Stimulated activated CD4-positive, alpha-beta T cell treated with anti-CD3 and anti-CD28 coated beads, Interleukin-12 subunit alpha, Interleukin-12 subunit beta, amount 100 ng/mL, for 4 hours (primary cell): ENCODE measurements at places on chromosomes 6 and 20.

- no peak for DNase-seq
Measured at GRCh38 chr20:38202153-38202981, 37.3 kb upstream of the TGM2 start.

GRCh38 chr20:56166781-56167465 is 81.6 kb upstream of the MC3R start:
- DNase-seq, result no peak

- no peak for DNase-seq
Measured at GRCh38 chr6:16535564-16535963, 225.7 kb downstream of the ATXN1 start.

- no peak for DNase-seq
Measured at GRCh38 chr20:36110994-36111393, 43.5 kb upstream of the EPB41L1 start.

- DNase-seq, result no peak
Measured at GRCh38 chr6:34074064-34074742, 71.7 kb downstream of the GRM4 start.

DNA sequence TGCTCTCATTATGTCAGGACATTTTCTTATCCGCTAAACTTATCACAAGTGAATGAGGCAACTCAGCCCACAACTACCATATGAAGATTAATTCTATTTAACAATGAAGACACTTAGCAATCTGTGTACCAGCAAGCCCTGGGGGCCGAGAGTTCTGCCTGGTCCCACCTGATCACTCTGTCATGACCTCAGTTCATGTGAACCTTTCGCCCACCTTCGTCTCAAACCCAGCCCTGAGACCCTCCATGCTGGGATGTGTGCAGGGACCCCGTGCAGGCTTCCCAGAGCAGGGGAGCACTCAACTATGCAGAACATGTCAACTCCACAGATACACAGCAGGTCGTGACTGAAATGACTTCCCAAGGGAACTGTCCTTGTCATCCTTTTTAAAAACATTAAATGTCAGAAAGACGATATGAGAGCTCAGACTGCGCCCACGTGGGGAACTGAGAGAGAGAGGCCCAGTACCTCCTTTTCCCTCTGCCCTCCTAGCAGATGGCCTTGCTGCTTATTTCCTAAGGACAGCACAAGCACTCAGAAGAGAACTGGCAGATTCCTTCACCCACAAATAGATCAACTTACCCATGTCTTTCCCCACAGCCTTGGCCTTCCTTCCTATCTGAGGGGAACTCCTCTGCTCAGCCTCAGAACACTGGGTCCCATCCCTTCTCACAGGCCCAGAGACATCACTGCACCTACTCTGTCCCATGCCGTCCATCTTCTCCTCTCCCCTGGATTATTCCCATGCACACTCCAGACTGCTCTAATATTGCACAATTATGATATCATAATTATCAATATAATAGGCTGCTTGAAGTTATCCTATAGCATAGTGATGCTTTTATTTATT is 11.5 kb downstream of the ABHD12 start:
- DNase-seq, result no peak

DNA sequence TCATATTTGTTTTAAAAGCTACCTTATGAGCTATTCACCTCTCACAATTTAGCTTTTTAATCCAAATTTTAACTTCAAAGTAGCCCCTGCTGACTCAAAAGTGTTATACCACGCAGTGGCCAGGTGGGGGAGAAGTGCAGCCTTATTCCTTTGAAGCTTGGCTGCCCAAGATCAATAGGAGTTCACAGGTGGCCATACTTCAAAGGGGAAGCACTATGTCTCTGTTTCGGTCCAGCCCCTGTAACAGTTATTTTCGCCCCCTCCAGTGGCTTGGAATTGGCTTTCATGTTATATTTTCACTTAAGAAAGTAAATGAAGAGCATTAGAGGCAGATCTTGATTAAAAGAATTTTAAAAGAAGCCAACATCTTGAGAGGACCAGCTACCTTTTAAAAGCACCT is 608.4 kb downstream of the EPHA7 start:
- no peak for DNase-seq

GRCh38 chr6:18829272-18829870 is 442.2 kb downstream of the RNF144B start:
- no peak for DNase-seq

GRCh38 chr6:13327691-13328075 is 654 bp downstream of the TBC1D7 start:
- DNase-seq, result no peak

DNA sequence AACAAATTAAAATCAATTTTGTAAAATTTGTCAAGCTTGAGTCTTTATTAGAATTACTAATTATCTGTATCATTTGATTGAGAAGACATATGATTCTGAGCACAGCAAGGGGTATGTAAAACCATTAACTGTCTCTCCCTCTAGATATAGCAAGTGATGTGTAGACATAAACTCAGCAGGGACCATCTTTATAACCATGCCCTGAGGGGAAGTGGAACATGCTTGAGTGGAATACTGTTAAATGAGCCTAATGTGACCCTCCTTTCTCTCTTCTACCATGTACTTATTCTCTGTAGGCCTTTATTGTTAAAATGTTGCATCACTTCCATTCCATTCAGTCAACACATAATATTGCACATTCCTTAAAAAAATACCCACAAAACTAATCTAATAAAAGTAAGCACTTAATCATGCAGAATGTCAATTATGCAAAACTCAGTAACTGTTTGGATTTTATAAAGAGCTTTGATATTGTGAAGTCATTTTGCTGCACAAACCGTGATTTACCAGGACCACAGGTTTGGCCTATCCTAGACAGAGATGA is 896.6 kb upstream of the MANEA start:
- DNase-seq, result no peak

GRCh38 chr6:75934643-75935472 is 137.6 kb downstream of the IMPG1 start:
- DNase-seq, result no peak

- DNase-seq, result no peak
Measured at GRCh38 chr20:32479697-32480171, 105.4 kb downstream of the NOL4L start.

DNA sequence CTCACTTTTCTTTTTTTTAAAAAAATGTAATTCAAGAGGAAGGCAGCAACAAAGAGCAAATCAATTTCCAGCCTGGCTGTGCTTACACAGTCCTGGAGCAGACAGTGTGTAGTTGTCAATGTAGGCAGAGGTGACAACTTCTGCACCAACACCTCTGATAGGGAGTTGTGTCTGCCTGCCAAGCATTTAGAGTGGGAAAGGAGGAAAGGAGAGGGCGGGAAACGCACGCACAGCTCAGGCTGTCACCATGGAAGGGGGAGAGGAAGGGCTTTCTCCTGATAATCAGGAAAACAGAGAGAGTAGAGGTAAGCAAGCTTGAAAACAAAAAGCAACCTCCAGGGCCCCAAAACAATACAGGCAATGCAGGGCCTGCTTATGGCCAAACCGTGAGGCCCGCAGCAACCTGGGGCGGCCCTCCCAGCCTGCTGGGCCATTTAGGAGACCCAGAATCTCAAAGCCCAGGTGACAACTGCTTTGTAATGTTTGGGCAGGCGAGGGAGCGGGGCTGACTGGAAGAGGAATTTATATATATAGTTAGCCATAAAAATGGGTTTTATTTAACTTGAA is 41.5 kb upstream of the GFOD1 start:
- DNase-seq, result no peak

GRCh38 chr6:134376785-134377184 is 58.9 kb upstream of the SGK1 start:
- DNase-seq, result no peak

DNA sequence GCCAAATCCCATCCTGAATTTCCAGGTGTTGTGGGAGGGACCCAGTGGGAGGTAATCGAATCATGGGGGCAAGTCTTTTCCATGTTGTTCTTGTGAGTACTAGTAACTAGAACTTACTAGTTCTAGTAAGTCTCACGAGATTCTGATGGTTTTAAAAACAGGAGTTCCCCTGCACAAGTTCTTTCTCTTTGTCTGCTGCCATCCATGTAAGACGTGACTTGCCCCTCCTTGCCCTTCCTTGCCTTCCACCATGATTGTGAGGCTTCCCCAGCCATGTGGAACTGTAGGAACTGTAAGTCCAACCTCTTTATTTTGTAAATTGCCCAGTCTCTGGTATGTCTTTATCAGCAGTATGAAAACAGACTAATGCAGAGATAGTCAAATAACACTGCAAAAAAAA is 122.7 kb upstream of the BEND6 start:
- DNase-seq, result no peak

- no peak for DNase-seq
Measured at GRCh38 chr6:52725535-52726192, 37.6 kb downstream of the GSTA2 start.

GRCh38 chr6:3460253-3460652 is 3.4 kb upstream of the SLC22A23 start:
- DNase-seq, result no peak

- no peak for DNase-seq
Measured at GRCh38 chr6:169158691-169159090, 95.0 kb downstream of the THBS2 start.

- no peak for DNase-seq
Measured at GRCh38 chr20:59723607-59724456, 119.5 kb downstream of the PHACTR3 start.

DNA sequence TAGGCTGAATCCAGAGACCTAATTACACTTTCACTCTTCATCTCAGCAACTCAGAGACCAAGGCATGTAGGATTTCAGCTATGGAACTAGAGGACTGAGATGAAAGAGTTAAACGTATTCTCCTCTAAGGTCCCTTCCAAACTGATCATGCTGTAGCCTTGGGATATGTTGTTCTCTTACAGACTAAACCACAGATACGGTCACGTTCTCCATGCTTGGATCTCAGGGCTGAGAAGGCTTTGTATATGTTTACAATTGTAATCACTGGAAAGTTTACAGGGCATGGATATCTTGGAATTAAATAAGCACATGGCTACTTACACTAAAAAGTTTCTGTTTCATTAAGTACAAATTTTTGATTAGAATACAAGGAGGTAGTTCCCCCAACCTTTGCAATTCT is 50.1 kb downstream of the PKIB start:
- no peak for DNase-seq

GRCh38 chr20:23624324-23624691 is 13.4 kb downstream of the CST3 start:
- DNase-seq, result no peak

- no peak for DNase-seq
Measured at GRCh38 chr6:29564875-29565274, 5.3 kb upstream of the UBD start.

GRCh38 chr6:30885999-30886896 is 1.9 kb downstream of the DDR1 start:
- no peak for DNase-seq

DNA sequence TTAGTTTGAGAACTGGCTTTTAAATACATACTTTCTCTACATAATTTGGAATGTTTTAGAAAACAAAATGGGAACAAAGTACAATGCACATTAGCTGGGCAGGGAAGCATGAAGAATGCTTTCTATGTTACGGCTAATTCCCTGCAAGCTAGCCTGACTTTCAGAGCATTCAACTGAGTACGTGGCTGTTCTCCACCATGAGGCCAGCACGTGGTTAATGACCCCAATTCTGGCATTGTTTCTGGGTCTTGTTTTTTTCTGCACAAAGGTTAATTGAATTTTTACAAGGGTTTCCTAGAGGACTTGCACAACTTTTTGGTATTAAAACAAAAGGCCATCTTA is 208.6 kb upstream of the AGPAT4 start:
- no peak for DNase-seq

DNA sequence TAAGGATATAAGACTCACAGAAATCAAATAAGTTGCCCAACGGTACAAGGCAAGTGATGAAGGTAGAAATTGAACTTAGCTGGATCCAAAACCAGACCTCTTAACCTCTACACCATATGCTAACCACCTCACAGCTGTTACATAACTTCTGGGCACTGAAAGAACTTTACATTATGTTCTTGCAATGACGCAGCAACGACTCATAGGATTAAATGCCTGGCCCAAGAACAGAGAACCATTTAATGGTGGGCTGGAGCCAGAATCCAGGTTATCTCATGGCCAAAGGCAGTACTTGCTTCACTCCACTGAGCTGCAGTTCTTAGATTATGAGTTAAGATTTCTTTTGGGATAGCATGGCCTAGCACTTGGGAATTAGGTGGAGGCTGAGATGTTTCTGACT is 4.4 kb downstream of the TRMT6 start:
- DNase-seq, result no peak

DNA sequence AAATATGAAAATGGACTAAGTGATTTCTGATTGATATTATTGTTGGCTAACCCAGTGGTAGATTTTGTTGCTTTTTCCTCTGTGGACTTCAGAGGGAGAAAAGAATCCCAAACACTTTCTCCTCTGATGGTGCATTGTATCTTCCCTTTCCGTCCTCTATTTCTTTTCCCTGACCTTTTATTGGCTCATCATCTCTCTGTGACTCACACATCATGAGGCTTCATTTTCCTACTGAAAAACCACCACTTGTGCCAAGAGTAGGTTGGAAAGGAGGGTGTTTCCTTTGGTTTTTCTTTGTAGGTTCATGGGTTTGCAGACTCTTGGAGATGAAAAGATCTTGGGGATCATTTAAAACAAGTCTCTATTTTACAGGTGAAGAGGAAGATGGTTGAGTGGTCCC is 311.7 kb upstream of the JAG1 start:
- DNase-seq, result no peak

DNA sequence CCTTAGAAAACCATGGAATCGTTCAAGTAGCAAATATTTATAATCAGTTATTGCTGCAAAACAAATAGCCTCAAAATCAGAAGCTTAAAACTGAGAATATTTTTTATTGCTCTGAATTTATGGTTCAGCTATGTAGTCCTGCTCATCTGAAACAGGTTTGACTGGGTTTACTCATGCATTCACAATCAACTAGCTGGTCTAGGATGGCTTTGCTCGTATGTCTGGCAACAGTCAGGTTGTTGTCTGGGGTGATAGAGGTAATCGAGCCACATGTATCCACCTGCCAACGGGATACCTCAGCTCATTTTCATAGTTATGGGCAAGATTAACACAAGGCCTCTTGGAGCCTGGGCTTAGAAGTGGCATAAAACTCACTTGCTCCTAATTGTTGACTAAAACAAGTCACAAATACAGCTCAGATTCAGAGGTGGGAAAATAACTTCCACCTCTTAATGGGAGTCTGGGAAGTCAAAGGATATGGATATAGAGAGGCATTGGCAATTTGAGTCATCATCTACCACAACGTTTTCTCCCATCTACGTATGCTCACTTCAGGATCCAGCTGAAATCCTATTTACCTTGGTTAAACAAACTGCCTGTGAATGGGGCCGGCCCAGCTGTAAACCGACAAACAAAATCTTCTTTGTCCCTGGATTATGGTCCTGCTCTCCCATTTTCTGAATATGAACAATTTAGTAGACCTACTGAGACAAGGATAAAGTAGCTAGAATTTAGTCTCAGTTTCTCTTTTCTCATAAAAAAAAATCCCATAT is 54.5 kb upstream of the TENT5A start:
- no peak for DNase-seq

- DNase-seq, result no peak
Measured at GRCh38 chr6:137769797-137770362, 97.2 kb upstream of the TNFAIP3 start.
